ENCODE measurements at places on chromosomes 7 and 10. TPM values are rescaled to one million over a fixed set of nuclear protein-coding genes. Genes with fewer than 3 reads are reported as not detected.

Gene DOCK4
- total RNA-seq: 7.6 TPM

Gene HERPUD2
- 11.4 TPM for total RNA-seq

Gene ZCCHC24
- total RNA-seq: 38.8 TPM

Gene FEZF1
- total RNA-seq: not detected

Gene GPR26
- total RNA-seq: not detected

Gene MALRD1
- total RNA-seq: 0.36 TPM

Gene HTR5A
- not detected for total RNA-seq

Gene WIPF3
- not detected for total RNA-seq

Gene HPSE2
- not detected for total RNA-seq

Gene H2AZ2
- total RNA-seq: 69.1 TPM

Gene TSPAN12
- 5.6 TPM for total RNA-seq

Gene ECHS1
- 33.0 TPM for total RNA-seq

Gene VWDE
- 0.09 TPM for total RNA-seq

Gene GARIN1A
- total RNA-seq: 1.2 TPM

Gene SKAP2
- 18.8 TPM for total RNA-seq

Gene ZEB1
- total RNA-seq: 228 TPM

Gene MEOX2
- total RNA-seq: 13.0 TPM

Gene ADRB1
- total RNA-seq: not detected

Gene TFR2
- total RNA-seq: 0.08 TPM

Gene MBL2
- total RNA-seq: not detected

Gene PNLIPRP1
- not detected for total RNA-seq

Gene AOAH
- total RNA-seq: 0.74 TPM

Gene KCNIP2
- 1.2 TPM for total RNA-seq

Gene RABGEF1
- 75.6 TPM for total RNA-seq

Measured in fibroblast of the aortic adventitia (primary cell).